Activated effector memory CD4-positive, alpha-beta T cell treated with anti-CD3 and anti-CD28 coated beads, Interleukin-2, amount 50 U/mL, for 16 hours (primary cell): ENCODE measurements at places on chromosomes 11 and 22.

DNA sequence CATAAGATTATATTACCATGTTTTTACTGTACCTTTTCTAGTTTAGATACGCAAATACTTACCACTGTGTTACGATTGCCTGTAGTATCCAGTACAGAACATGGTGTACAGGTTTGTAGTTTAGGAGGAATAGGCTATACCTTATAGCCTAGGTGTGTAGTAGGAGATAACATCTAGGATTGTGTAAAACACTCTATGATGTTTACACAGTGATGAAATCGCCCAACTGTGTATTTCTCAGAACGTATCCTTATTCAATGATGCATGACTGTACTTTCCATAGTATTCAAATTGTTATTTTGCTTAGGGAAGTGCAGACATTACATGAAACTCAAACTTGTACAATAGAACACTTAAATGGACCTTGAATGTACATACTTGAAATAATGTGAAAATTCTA lies 188.1 kb upstream of the PDGFD start:
- DNase-seq = no peak

- peak; percentile 47 for DNase-seq
These were observed 103.0 kb downstream of the KCNQ1 start for GRCh38 chr11:2547806-2548205.

GRCh38 chr11:1129143-1129610 lies 28.6 kb upstream of the MUC5AC start:
- DNase-seq = no peak

- DNase-seq = no peak
These were observed 332.0 kb upstream of the CCDC179 start for GRCh38 chr11:23192256-23192655.

DNA sequence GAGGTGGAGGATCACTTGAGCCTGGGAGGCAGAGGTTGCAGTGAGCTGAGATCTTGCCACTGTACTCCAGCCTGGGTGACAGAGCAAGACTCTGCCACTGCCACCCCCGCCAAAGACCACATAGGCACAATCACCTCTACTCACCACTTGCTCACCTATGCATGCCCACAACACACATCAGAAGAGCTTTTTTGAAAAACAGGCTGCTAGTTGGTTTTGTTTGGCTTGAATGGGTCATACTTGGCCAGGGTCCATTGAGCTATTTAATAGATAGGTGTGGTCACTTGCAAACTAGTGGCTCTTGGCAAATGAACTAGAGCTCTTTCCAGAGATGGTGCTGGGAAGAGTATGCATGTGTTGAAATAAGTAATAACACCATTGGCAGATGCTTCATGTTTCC lies 80.1 kb downstream of the EMSY start:
- DNase-seq = no peak

GRCh38 chr11:7613394-7613720 lies 59.9 kb downstream of the CYB5R2 start:
- DNase-seq = no peak

DNA sequence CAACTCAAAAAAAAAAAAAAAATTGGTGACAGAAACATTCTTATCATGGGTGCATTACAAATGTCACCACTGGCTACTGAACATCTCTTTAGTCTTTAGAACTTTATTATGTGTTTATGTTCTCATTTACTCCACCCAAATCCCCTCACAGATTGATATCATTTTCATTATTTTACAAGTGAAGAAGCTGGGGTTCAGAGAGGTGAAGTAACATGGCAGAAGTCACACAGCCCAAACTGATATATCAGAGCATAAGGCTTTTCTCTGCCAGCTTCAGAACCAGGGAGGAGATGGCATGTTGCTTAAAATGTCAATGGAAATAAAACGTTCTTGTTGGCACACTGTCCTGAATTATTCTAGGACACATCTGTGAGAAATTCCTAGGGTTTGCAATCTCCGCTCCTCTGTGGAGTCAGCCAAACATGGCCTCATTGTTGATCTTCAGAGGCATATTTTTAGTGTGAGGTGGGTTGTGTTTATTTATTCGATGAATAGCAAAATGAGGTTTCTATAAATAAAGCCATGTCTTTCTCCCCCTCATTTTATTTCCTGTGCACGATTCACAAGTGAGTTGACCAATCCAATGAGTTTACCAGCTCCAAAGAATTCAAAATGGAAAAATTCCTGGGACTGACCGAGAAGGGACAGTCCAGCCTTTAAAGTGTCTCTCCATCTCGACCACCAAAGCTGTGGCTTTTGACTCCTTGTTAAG lies 72.9 kb upstream of the ANO1 start:
- no peak for DNase-seq

DNA sequence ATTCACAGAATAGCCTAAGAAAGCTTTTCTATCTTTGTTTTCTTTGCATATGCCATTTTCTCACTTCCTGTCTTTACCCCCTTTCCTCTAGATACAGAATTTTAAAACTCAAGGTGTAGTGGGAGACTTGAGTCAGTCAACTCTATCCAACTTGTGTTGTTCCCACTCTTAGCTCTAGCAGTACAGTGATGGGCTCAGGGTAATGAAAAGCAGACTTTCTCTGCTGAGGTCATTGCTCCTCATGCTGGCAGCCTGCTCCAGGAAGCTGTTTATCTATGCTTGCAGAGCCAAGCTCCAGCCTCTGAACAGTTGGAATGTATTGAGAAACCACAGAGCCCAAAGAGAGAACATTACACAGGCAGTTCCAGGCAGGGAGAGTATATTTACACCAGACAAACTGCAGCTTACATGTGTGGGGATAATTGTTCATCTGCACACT lies 68.1 kb downstream of the CSTPP1 start:
- DNase-seq = no peak

- no peak for DNase-seq
These were observed 361 bp downstream of the SRPRA start for GRCh38 chr11:126268361-126268707.

GRCh38 chr11:129691142-129691541 lies 124.5 kb upstream of the TMEM45B start:
- DNase-seq = no peak

GRCh38 chr11:75496305-75496752 lies 29.4 kb downstream of the GDPD5 start:
- DNase-seq = no peak

- no peak for DNase-seq
These were observed 136.4 kb downstream of the NECTIN1 start for GRCh38 chr11:119592642-119593041.

DNA sequence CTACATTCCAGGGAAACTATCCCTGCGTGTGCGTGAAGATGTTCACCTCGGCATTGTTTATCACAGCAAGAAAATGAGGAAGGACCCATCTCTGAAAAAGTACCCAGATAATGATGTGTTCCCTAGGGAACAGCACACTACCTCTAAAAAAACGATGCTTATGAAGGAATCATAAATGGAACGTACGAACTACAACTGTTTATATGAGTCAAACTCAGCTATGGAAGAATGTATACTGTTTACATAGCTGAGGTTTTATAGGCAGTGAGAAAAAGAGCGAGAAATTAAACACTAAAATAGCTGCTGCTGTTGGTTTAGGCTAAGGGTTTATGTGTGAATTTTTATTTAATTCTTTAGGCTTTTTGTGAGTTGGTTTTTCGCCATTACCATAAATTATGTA lies 48.9 kb downstream of the APOL1 start:
- DNase-seq = no peak

DNA sequence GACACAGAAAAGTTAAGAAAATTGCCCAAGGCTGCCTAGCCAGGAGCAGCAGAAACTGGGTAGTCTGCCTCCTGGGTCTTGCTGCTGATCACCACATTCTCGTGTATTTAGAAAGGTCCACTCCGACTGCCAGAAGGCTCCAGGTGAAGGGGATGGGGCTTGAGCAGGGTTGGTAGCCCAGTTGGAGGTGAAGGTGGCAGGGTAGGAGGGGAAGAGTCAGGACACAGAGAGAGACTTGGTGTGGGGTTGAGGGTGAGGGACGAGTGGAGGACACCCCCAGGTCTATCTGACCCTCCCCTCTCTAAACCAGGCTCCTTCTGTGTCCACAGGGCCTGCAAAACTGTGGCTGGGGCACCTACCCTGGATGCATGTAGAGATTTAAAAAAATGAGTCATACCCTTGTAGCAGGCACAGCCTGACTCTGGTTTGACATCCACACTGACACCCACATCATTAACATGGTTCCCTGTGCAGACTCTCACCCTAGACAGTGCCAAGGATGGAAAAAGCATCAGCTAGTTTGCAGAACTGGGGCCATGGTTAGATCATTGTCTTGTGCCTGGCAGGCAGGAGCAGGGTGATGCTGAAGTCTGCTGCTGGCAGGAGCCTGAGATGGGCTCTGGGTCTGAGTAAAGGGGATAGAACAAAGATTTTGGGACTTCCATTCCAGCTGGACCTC lies 273.2 kb downstream of the TENM4 start:
- no peak for DNase-seq

DNA sequence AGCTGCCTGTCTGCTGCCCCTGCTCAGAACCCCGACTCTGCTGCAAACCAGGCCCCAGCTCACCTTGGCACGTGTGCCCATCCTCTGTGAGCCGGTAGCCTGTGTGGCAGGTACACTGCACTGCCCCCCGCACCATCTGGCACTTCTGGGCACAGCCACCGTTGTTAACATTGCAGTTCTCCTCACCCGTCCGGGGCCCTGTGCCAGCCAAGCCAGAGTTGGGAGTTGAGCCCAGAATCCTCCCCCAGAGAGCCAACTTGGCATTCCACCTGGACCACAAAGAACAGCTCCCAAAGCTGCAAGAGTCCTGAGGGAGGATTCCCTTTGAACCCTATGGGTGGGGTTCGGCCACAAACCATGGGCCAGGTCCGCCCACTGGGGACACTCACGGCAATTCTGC lies 22.5 kb downstream of the LRP4 start:
- no peak for DNase-seq

DNA sequence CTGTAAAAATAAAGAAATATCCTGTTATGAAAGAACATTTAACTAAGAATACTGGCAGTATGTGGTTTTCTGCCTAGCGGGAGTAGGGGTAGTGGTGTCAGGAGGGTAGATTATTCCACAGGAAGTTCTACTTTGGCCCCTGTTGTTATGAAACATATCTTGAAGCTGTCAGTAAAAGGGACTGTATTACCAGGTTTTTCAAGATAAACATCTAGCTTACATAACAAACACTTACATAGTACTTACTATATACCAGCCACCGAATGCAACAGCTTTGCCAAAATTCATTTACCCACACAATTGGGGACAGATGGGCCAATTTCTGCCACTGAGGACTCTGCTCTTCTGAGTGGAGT lies 3.7 kb downstream of the TMEM123 start:
- no peak for DNase-seq

DNA sequence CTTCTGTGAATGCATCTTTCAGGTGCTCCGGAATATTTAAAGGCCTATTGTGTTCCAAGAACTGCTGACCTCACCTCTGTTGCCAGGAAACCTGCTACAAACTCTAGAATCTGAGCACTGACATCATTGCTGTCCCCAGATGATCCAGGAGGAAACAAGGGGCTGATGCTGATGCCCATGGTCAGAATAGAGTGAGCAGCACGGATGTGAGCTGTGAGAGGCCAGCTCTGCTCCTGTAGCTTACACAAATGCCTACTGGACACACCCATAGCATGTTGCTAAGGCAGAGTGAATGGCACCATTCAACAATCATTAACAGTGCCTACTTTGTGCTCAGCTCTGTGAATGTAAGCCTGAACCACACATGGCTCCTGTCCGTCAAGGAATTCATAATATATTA lies 276.7 kb upstream of the API5 start:
- DNase-seq = no peak

DNA sequence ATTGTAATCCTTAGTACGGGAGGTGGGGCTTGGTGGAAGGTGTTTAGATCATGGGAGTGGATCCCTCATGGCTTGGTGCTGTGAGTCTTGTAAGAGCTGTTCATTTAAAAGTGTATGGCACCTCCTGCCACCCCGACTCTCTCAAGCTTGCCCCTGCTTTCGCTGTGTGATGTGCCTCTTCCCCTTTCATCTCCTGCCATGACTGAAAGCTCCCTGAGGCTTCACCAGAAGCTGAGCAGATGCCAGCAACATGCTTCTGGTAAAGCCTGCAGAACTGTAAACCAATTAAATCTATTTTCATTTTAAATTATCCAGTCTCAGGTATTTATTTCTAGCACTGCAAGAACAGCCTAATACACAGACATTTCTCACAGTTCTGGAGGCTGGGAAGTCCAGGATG lies 40.8 kb downstream of the GAB2 start:
- no peak for DNase-seq

- no peak for DNase-seq
These were observed 34.5 kb downstream of the CELF1 start for GRCh38 chr11:47518212-47518964.

DNA sequence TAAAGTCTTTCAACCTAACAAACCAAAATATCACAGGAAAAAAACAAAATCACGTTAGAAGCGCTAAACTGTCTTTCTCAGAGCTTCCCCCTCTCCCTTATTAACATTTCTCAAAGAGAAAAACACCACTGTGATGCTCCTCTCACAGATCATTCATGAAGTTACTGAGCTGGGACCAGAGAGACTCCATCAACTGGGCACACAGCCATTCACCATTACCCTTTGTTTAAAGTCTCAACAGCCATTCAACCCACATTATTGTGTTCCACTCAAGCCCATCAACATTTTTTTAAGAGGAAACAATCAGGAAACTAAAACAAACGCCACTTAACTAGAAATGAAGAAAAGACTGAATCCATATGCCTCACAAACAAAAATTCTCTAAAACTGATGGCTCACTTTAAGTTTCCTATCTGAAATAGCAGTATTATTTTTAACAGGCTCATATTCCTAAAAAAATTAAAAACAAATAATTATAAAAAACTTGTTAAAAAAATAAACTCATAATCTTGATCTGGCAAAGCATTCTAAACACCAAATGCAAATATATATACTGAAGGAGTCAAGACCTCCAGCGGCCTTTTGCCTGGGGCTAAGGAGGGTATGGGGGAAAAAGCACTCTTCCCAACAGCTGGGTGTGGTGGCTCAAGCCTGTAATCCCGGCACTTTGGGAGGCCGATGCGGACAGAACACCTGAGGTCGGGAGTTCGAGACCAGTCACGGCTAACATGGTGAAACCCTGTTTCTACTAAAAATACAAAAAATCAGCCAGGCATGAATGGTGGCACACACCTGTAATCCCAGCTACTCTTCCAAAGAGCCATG lies 14.0 kb downstream of the CELF1 start:
- DNase-seq = peak; percentile 38

- DNase-seq = no peak
These were observed 60.2 kb upstream of the WNT11 start for GRCh38 chr11:76266286-76267100.

DNA sequence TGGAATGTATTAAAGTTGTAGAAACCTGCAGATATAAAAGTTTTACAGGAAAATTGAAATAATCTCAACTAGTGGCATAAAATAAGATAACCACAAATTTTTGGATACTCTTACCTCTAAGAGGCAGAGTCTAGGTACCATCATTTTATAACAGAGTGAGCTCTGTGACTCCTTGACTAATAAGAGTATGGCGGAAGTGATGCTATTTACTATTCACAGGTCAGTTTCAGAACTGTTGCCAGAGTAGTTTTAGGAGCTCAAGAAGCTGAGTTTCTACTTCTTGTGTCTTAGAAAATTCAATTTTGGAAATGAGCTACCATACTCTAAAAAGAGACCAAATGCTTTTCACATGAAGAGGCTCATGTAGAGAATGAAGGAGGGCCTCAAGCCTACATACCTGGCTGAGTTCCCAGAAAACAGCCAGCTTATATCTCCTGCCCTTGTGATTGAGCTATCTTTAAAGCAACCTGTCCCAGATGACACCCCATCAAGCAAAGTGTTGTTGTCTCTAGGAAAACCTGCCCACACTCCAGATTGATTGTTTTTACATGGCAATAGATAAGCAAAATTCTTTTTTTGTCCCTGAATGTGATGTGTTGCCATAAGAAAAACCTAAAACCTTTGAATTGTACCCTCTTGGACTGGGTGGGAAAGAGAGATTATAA lies 712.8 kb upstream of the CNTN5 start:
- no peak for DNase-seq

- peak; percentile 96 for DNase-seq
These were observed 14.0 kb downstream of the RAC2 start for GRCh38 chr22:37229805-37230672.
